ENCODE measurements at places on chromosomes 7 and 10. TPM values are rescaled to one million over a fixed set of nuclear protein-coding genes. Genes with fewer than 3 reads are reported as not detected.

DNA sequence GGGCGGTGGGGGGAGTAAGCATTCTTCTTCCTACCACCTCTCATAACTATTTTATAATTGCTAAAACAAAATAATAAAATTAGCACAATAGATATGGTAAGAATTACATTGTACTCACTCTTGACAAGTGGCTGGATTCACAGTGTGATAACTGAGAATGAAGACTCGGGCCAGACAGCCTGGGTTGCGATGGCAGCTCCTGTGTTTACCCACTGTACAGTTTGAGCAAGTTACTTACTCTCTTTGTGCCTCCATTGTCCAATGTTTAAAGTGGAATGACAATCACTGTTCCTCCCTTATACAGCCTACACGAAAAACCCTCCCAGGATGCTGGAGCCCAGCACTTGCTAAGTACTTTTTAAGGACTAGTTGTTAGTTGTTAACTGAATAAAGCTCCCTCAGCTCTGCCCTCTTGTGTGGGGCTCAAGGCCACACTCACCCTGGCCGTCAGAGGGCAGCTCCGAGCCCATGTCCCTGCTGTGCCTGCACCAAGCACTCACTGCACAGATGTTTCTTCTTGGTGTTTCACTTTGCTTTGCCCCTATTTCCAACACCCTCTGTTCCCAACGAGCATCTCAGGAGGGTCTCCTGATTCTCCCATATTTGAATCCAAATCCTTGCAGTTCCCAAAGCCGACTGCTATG is 56.4 kb upstream of the NPS start:
- no peaks in the 10 kb centered on the region for H3K27me3 ChIP-seq
- no peak overlapping the region for H3K27ac ChIP-seq
- H3K4me3 ChIP-seq = no peak overlapping the region
- DNase-seq = no peak

GRCh38 chr7:102425639-102426267 is 7.6 kb upstream of the ORAI2 start:
- peaks cover 15% of the 10 kb centered on the region for H3K36me3 ChIP-seq
- no peak overlapping the region for H3K4me3 ChIP-seq
- no peaks in the 10 kb centered on the region for H3K4me1 ChIP-seq
- no peak for DNase-seq
- H3K27ac ChIP-seq = peak overlapping the region; percentile 75

- no peaks in the 10 kb centered on the region for H3K4me1 ChIP-seq
- H3K27ac ChIP-seq = no peak within 1 kb of the TSS
- H3K27me3 ChIP-seq = peaks cover 93% of the 10 kb centered on the region
- no peak within 1 kb of the TSS for H3K4me3 ChIP-seq
- H3K36me3 ChIP-seq = no peaks in the 10 kb centered on the region
Measured at GRCh38 chr10:99532687-99533495, at the start of gene NKX2-3. Gene NKX2-3, plus strand, starts transcription at chr10:99532942. Its CDS starts 190 bp downstream, at chr10:99533132.

GRCh38 chr10:114212153-114212552 is 26.9 kb upstream of the VWA2 start:
- no peak for DNase-seq
- H3K4me3 ChIP-seq = no peak overlapping the region
- no peak overlapping the region for H3K27ac ChIP-seq
- no peaks in the 10 kb centered on the region for H3K4me1 ChIP-seq

BICC1 gene
- total RNA-seq = 9.1 TPM

DNA sequence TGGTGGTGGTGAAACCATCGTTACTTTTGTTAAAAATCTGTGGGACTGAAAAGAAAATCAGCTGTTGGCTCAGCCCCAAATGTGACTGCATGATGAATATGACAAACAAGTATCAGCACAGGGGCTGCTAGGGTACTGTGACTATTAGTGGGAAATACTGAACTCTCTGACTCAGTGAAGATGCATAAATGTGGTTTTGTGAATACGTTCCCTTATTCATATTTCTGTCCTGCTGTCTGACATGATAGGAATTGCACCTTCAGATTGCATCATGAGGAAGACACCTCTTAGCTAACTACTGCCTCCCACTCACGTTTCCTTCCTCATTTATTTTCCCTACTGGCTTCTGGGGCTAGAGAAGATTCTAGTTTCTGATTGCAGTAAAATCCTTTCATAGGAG is 1.4 kb downstream of the CLEC5A start:
- DNase-seq = no peak
- no peaks in the 10 kb centered on the region for H3K4me1 ChIP-seq
- H3K27me3 ChIP-seq = no peaks in the 10 kb centered on the region
- H3K27ac ChIP-seq = no peak overlapping the region

PLAU gene
- 13.5 TPM for total RNA-seq

DNA sequence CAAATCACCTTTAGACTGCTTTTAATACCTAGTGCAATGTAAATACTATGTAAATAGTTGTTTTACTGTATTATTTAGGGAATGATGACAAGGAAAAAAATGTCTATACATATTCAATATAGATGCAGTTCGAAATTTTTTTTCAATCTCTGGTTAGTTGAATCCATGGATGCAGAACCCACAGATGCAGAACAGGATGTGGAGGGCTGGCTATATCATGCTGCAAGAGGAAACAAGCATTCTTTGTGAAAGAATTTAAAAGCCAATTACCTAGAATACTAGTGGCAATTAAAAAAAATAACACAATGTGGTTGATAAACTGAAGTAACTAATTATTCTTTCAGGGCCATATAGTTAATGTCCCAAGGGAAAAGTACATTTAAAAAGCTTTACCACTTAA is 170.4 kb downstream of the ZNF438 start:
- H3K4me3 ChIP-seq = no peak overlapping the region
- H3K27me3 ChIP-seq = no peaks in the 10 kb centered on the region
- H3K27ac ChIP-seq = no peak overlapping the region
- no peaks in the 10 kb centered on the region for H3K36me3 ChIP-seq
- no peak for DNase-seq

GRCh38 chr7:140594131-140594691 is 46.4 kb downstream of the DENND2A start:
- H3K4me3 ChIP-seq = no peak overlapping the region
- H3K36me3 ChIP-seq = no peaks in the 10 kb centered on the region
- peaks cover 23% of the 10 kb centered on the region for H3K4me1 ChIP-seq
- no peak overlapping the region for H3K27ac ChIP-seq
- DNase-seq = peak; percentile 53
- H3K27me3 ChIP-seq = no peaks in the 10 kb centered on the region

DNA sequence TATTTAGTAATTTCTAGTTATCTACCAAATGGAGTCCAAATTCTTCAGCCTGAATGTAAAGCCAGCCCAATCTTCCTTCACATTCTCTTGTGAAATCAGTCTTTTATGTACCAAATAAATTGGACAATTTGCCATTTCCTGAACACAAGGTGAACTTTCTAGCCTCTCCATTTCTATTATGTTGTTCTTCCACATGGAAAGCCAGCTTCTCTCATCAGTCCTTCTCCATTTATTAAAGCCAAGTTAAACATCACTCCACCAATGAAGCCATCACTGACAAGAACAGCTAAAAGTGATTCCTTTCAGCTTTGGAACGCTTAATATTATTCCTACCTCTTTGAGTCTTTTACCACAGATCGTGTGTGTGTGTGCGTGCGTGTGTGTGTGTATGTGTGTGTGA is 88.4 kb downstream of the VPS41 start:
- no peaks in the 10 kb centered on the region for H3K27me3 ChIP-seq
- no peaks in the 10 kb centered on the region for H3K4me1 ChIP-seq
- DNase-seq = no peak
- peaks cover 5% of the 10 kb centered on the region for H3K36me3 ChIP-seq

GRCh38 chr7:106070567-106071254 is 41.4 kb downstream of the SYPL1 start:
- H3K4me1 ChIP-seq = peaks cover 4% of the 10 kb centered on the region
- H3K27ac ChIP-seq = no peak overlapping the region
- no peak overlapping the region for H3K4me3 ChIP-seq
- H3K27me3 ChIP-seq = no peaks in the 10 kb centered on the region
- H3K36me3 ChIP-seq = no peaks in the 10 kb centered on the region
- DNase-seq = peak; percentile 36

SP8 gene
- not detected for total RNA-seq

- no peak overlapping the region for H3K4me3 ChIP-seq
- DNase-seq = peak; percentile 86
- H3K27ac ChIP-seq = no peak overlapping the region
Measured at GRCh38 chr7:132422502-132423111, 153.7 kb downstream of the PLXNA4 start.

All from lung (tissue), 17 donors.